GDM1 (cell line): ENCODE measurements at places on chromosomes 11 and 22.

DNA sequence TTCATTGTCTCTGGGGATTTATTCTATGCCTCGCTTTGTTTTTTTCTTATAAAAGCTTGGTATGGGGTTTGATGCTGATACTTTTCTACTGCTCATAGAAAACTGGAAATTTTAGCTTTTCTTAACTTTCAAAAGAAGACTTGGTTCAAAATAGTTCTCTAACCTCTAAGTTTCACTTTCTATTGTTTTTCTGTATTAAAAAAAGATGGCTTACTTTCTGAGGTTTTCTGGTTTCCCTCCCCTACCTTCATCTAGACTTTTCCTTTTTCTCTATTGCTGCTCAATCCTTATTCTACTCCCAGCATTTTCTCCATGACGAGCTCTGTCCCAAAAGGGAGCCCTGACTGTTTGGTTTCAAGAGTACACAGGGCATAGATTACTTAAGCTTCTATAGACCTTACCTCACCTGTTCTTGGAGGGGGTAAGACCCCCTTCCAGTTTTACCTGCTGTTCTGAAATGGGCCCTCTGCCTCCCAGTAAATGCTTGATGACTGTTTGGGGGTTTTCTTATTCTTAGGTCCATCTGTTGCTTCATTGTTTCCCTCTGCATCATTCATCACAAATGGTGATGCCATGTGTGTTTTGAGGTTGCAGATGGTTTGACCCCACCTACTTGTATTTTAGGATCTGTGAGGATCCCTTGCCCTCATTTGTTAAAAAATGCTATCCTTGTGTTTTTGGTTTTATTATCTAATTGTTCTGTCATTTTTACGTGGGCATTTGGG, 29.5 kb downstream of the DNHD1 start:
- DNase-seq, result no peak

DNA sequence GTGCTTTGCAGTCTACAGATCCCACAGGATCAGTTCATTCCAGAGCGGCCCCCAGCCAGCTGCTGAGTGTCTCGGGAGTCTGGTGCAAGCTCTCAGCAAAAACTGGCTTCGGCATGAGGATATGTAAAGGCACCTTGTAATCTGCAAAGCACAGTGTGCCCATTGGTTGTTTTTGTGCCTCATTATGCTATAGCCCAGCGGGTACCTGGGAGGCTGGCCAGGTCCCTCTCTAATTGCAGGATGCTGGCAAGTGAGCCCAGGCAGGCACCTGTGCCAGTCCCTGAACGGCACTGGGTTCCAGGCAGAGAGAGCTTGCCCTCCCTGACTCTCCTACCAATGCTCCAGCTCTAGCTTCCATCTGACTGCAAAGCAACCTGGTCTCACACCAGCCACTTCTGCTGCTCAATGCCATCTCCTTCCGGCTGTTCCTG, 128.7 kb downstream of the DSCAML1 start:
- DNase-seq, result no peak

DNA sequence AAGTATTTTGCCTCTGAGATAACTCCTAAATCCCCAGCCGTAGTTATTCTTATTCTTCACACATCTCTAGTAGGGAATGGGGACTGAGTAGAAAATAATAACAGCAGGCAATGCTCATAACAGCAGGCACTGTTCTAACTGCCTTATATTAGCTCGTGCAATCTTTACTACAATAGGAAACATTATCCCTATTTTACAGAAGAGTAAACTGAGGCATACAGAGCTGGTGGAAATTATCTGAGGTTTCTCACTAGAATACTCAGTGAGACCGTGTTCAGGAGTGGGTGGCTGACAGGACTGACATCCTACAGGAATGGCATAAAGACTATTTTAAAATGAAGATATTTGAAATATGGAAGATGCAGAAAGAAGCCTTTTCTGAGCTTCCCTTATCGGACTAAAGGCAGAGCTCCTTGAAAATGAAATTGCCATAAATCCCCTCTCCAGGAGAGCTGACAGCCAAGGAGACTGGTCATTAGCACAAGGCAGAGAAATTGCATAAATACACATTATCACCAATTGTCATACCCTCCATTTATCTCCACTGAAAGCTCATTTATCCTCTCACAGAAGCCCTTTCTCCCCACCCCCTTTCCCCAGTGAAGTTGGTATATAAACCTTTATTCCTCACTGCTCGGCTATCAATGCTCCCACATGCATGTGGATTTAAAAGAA, 93.9 kb downstream of the RASSF10 start:
- no peak for DNase-seq

DNA sequence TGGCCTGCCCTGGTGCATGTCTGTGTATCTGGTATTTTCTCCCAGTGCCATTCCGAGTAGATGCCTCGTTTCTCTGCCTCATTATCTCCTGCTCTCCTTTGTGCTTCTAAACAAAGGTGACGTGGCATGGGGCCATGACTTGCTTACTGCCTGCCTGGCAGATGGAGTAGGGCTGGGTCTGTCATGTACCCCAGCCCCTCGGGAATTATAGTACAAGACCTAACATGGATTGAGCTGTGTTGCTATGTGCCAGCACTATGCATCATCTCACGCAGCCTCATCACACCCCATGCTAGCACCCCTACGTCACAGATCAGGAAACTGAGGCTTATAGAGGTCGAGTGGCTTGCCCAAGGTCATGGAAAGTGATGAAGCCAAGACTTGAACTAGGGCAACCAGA, 88.1 kb downstream of the GALNT18 start:
- DNase-seq, result no peak

- no peak for DNase-seq
These were observed 2.3 kb downstream of the ACTN3 start for GRCh38 chr11:66548774-66549630.

GRCh38 chr22:47474464-47474863, 712.0 kb downstream of the TBC1D22A start:
- DNase-seq, result no peak

DNA sequence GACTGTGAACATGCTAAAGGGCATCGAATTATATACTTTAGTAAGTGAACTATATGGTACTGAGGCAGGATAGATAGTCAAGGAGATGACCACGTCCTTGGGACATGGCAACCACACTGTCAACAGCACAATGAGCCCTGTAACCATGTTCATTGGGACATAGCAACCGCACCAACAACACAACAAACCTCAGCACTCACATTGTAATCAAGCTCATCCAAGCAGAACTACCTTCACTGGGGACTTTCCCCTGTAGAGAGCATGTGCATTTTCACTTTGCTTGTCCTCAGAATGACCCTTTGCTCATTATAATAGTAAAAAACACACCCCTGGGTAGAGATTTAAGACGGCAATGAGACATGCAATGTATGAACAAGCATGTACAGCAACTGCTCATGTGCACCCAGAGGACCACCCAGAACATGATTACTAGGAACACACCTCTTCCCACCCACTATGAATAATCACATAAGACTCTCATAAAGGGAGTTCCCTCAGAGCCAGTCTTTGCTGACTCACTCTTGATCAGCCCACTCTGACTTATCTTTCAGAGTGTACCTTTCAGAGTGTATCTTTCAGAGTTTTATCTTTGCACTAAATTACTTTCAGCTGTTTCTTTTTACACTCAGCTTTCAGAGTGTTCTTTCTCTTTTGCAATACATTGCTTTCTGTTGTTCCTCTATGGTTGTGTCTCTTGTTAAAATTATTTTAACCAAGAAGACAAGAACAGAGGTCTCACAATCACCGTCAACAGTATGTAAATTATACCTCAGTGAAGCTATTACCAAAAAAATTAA, 4.1 kb upstream of the PLAAT2 start:
- no peak for DNase-seq

GRCh38 chr22:39240831-39241793, 3.7 kb downstream of the PDGFB start:
- no peak for DNase-seq

GRCh38 chr11:64750361-64751054, 6.6 kb upstream of the RASGRP2 start:
- DNase-seq, result no peak

GRCh38 chr11:119361056-119361787, 14.7 kb upstream of the MFRP start:
- DNase-seq, result peak; percentile 30

- DNase-seq, result peak; percentile 72
These were observed 416 bp upstream of the GAB2 start for GRCh38 chr11:78417888-78418583.

DNA sequence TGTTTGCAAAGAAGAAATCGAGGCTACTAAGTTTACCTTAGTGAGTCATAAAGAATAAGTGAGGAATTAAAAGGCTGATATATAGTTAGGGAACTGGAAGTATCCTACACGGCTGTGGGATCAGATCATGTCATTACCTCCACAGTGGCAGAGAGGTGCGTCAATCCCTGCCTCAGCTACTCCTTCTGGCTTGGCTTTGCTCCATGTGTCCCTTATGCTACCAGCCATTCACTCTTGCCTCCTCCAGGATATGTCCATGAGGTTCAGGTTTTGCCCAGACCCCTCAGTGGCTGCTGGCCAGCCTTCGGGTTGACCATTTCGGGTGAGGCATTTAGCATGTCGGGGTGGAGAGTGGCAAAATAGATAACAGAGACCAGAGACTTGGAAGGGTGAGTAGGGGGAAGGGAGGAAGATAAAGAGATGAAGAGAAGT, 153.4 kb downstream of the LDLRAD3 start:
- DNase-seq, result no peak

GRCh38 chr11:1442163-1442562, 44.4 kb downstream of the MOB2 start:
- DNase-seq, result no peak

DNA sequence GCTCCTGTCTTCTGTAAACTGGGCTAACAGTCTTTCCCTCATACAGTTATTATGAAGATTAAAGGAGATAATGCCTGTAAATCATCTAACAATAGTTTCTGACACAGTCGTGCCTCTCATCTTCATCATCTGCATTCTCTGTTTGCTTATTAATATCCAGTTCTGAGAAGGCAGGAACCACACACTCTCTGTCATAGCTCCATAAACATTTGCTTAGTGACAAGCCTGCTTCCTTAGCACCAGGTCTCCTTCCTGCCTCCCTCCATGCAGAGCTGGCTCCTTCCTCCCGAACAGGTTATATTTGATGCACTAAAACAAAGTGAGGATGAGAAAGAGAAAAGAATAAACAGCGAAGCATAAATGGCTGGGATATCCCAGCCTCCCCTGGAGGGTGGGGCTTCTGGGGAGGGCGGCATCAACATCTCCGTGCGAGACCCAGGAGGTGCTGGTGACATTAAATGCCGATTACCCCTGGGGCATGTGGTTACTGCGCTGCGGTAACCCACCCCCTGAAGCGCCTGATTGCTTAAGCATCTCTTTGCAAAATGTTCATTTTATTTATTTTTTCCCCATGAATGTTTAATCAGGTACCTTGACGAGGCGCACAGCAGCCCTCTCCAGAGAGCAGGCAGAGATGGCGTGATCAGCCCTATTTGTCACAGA, 404.9 kb downstream of the NXPE2 start:
- no peak for DNase-seq

GRCh38 chr11:4090258-4090657, 4.3 kb upstream of the RRM1 start:
- DNase-seq, result no peak

DNA sequence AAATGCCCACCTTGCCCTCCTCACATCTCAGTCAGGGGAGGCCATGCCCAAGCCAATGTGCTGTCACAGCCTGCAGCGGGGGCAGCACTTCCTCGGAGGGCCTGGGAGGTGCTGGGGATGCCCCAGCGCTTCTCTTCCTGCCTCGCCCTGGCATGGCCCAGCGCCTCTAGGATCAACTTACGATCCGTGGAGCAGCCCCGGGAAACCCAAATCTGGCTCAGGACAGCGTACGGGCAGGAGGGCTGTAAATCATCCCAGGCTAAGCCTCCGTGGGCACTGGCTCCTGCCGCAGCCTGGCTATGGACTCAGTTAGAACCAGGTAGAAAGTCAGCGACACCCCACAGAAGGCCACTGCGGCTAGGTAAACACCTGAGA, 60.9 kb upstream of the EMID1 start:
- no peak for DNase-seq

GRCh38 chr11:120431633-120432032, 79.9 kb upstream of the GRIK4 start:
- DNase-seq, result no peak

DNA sequence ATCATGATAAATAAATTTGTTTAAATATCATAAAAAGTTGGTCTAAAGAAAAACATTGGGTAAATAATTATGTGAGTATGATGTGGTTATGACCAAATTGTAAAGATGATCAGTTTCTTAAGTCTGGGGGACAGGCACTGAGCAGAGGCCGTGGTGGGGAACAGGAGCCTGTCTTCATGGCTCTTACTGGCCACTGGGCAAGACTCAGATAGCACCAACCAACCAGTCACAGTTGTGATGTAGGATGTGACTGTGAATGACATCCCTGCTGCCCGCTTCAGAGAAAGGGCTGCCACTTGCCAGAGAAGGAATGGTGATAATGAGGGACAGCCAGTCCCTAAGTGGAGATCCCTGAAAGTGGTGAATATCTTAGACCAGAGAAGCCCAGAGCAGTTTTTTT, 7.0 kb downstream of the PTPRJ start:
- DNase-seq, result no peak

GRCh38 chr11:9280655-9281301, 15.6 kb upstream of the DENND5A start:
- DNase-seq, result peak; percentile 78

GRCh38 chr11:65316227-65317024, 1.8 kb downstream of the CDC42EP2 start:
- no peak for DNase-seq

GRCh38 chr11:32772731-32773130, 21.7 kb downstream of the CCDC73 start:
- no peak for DNase-seq

DNA sequence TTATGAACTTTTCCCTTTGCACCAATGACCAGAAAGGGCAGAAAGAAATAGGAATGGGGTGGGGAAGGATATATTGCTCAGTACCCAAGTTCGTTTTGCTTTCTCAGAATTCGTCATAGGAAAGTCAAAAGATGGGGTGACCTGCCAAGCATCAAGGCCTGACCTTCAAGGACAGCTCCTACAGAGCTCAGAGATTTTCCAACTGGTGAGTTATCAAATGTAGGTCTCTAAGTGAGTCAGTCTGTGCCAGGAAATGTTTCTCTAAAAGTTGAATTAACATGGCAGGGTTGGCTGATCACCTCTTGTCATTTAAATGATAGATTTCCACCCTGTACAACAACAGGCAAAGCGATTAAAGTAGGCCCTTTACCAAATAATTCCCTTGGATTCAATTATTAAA, 307.2 kb downstream of the CADM1 start:
- no peak for DNase-seq
